ENCODE measurements at places on chromosomes 11 and 22. TPM values are rescaled to one million over a fixed set of nuclear protein-coding genes. Genes with fewer than 3 reads are reported as not detected.

SLC6A5 gene
- total RNA-seq, result not detected

DNA sequence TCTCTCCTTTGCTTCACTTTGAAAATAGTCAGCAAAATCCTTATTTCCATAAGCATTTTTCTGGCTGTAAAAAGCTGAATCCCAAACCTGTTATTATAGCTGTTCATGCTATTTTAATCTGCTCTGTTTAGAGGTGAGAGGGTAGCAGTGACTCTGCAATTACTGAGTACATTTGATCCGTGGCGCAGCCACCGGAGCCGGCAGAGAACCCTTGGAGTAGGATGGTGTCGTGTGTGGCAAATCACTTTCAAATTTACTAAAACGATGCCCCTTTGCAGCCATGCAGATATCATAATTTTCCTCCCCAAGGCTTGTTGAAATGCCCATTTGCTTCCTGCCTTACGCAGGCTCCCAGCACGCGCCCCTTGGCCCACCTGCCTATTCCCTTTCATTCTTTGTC, 69.6 kb downstream of the ZBTB16 start:
- DNase-seq, result no peak
- no peak overlapping the region for H3K4me3 ChIP-seq
- H3K36me3 ChIP-seq, result no peaks in the 10 kb centered on the region

DNA sequence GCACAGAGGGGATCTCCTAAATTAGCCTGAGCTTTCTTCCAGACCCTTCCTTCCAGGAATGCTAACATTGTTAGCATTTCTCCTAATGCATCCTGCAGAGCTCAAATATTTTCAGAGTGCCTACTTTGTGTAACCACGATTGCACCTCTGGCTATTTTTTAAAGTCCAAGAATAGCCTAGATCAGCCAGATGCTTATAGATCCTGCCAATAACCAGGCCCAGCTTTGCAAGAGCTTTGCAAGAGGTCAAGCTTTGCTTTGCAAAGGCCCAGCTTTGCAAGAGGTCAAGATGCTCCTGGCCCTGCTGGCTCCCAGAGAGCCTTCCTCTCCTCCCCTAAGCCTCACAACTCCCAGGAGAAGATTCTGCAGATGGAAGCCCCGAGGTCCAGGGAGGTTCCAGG, 491.9 kb downstream of the MN1 start:
- H3K27me3 ChIP-seq, result no peaks in the 10 kb centered on the region
- no peaks in the 10 kb centered on the region for H3K36me3 ChIP-seq
- H3K27ac ChIP-seq, result no peak overlapping the region
- DNase-seq, result no peak
- no peaks in the 10 kb centered on the region for H3K4me1 ChIP-seq

SAMM50 gene
- 32.9 TPM for total RNA-seq

PGA5 gene
- not detected for total RNA-seq

- no peaks in the 10 kb centered on the region for H3K36me3 ChIP-seq
- no peaks in the 10 kb centered on the region for H3K27me3 ChIP-seq
- H3K4me3 ChIP-seq, result no peak overlapping the region
- H3K4me1 ChIP-seq, result no peaks in the 10 kb centered on the region
These were observed 51.7 kb downstream of the BARX2 start for GRCh38 chr11:129427376-129427775.

CARNS1 gene
- under 0.01 TPM for total RNA-seq

DNA sequence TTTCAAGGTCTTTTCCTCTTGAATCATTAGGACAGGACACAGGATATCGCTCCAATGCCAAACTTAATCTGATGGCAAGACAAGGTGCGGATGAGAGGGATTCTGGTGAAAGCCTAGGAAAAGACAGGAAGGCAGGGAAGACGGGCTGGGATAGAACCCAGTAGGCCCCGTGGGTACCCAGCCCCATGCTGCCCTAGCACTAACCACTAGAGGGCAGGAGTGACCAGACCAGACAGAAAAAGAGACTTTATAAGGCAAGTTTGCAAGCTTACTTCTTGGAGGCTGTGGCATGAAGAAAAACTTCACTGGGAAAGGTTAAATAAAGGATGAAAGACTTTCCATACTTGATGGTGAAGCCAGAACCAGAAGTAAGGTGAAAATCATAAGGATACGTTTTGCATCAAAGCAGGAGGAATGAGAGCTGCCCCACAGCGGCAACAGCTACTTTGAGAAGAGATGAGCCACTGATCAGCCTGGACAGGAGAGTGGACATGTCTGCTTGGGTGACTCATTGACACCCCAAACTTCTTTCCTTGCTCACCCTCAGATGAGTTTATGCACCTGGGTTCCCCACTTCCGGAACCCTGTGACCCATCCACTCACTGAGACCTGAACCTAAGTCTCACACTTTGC, 39.8 kb downstream of the SYN3 start:
- no peak overlapping the region for H3K27ac ChIP-seq
- peak; percentile 45 for DNase-seq
- no peaks in the 10 kb centered on the region for H3K36me3 ChIP-seq
- no peaks in the 10 kb centered on the region for H3K4me1 ChIP-seq
- H3K4me3 ChIP-seq, result no peak overlapping the region

PRG3 gene
- total RNA-seq, result not detected

GRCh38 chr22:20430101-20430719, 7.4 kb downstream of the SCARF2 start:
- peaks cover 3% of the 10 kb centered on the region for H3K4me1 ChIP-seq
- DNase-seq, result no peak
- no peaks in the 10 kb centered on the region for H3K27me3 ChIP-seq
- H3K27ac ChIP-seq, result no peak overlapping the region

GRCh38 chr22:49807780-49808708, 19.6 kb downstream of the BRD1 start:
- DNase-seq, result no peak
- no peaks in the 10 kb centered on the region for H3K27me3 ChIP-seq

GRCh38 chr11:46290598-46291309, 13.3 kb downstream of the CREB3L1 start:
- no peaks in the 10 kb centered on the region for H3K36me3 ChIP-seq
- H3K4me1 ChIP-seq, result peaks cover 53% of the 10 kb centered on the region
- no peaks in the 10 kb centered on the region for H3K27me3 ChIP-seq
- peak overlapping the region; percentile 21 for H3K4me3 ChIP-seq
- peak overlapping the region; percentile 96 for H3K27ac ChIP-seq
- DNase-seq, result peak; percentile 96

GRCh38 chr22:44697423-44698141, 4.4 kb upstream of the PRR5 start:
- H3K4me3 ChIP-seq, result no peak overlapping the region
- peaks cover 2% of the 10 kb centered on the region for H3K27me3 ChIP-seq
- no peak overlapping the region for H3K27ac ChIP-seq
- DNase-seq, result peak; percentile 54
- no peaks in the 10 kb centered on the region for H3K36me3 ChIP-seq

BCO2 gene
- 1.0 TPM for total RNA-seq

SPON1 gene
- total RNA-seq, result 3.5 TPM

GRCh38 chr11:121482231-121483129, 29.7 kb upstream of the SORL1-AS1 start:
- no peak overlapping the region for H3K4me3 ChIP-seq
- H3K27ac ChIP-seq, result no peak overlapping the region
- H3K27me3 ChIP-seq, result peaks cover 3% of the 10 kb centered on the region
- DNase-seq, result no peak
- H3K36me3 ChIP-seq, result no peaks in the 10 kb centered on the region

DNA sequence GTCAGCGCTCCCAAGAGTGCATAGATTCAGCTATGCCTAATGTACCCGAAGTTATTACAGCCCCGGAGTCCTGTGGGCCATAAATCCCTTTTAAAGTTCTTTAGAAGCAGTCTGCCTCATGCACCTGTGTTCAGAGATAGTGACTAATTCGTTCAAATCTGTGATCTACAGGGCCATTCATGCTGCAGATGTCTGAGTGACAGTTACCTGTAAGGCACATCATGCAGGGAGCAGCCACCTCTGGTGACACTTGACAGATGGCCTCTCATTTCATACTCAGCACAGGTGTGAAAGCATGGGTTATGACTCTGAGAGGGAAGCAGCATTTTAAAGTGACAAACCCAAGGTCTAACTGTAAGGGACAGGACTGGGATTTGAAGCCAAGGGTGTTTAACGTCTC, 2.4 kb upstream of the E2F8 start:
- no peaks in the 10 kb centered on the region for H3K4me1 ChIP-seq
- no peak overlapping the region for H3K27ac ChIP-seq
- no peak overlapping the region for H3K4me3 ChIP-seq
- H3K27me3 ChIP-seq, result peaks cover 27% of the 10 kb centered on the region
- DNase-seq, result no peak

DDI1 gene
- not detected for total RNA-seq
